ENCODE measurements at places on chromosomes 4 and X.
A peak's percentile ranks its signal among the peaks of the same experiment; 100 is the strongest.

DNA sequence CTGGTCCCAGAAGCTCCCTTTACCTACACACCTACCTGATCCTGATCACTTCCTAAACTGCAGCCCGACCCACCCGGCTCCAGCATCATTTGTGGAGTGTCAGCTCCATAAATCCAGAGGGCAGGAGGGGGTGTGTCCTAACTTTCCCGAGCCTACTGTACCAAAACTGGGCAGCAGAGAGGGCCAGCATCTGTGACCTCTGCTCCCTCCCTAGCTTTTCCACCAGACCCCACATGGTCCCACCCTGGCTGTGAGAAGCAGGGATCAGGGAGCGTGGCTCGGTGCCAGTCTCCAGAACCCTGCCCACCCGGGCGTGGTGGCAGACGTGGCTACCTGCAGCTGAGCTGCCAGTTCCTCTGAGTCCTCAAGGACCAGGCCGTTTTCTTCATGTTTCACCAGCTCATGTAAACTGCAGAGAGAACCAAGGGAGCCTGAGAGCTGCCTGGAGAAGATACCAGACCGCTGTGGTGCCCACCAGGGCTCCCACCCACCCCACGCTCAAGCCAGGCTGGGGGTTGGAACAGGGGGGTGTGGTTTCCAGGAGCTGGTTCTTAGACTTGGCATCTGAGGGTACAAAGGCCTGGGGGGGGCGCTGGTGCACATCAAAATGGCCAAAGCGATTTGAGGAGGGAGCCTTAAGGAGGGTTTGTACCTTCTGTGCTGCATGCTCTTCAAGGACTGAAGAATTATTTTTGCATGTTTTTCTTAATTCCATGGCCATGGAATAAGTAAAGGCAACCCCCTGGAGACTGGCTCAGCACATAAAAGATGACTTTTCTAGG, 76.7 kb upstream of the DRD5 start:
- no peak for DNase-seq

GRCh38 chr4:16386711-16387320, 160.5 kb upstream of the TAPT1 start:
- DNase-seq = no peak

DNA sequence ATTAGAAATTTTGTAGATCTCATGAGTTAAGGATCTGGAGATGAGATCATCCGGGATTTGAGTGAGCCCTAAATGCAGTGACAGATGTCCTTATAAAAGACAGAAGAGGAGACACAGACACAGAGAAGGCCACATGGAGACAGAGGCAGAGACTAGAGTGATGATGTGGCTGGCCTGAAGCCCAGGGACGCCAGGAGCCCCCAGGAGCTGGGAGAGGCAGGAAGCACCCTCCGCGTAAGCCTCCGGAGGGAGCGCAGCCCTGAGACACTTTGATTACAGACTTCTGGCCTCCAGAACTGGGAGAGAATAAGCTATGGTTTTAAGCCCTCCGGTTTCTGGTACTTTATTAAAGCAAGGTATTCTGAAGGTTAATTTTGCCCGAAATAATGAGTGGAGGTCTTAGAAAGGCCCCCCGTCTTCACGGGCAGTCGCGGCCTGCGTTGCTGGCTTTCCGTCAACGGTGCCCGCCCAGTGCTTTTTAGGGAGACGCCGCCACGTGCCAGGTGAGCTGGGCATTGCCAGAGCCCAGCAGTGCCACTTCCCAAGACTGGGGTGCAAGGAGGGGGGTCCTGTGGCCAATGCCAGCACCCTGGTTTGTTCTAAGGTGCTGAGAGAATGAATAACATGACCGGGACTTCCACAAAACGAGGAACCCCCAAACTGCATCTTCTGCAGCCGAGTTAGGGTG, 8.1 kb downstream of the DHRSX start:
- no peak for DNase-seq

DNA sequence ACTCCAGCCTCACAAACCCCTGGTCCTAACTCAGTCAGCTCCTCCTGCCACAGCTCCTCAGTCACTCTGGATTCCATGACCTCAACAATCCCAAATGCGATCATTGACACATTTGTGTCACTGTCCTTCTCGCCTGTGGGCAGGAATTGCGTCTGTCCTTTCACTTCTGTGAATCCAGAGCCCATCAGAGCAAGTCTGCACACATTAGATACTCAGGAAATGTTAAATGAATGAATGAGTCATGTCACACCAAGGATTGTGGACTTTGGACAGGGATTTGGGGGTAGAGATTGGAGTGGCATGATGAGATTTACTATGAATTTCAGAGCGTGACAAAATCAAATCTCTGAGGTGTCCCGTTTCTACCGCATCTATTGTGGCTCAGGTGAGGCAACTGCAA, 11.8 kb upstream of the CLDN24 start:
- no peak for DNase-seq

GRCh38 chr4:148044089-148044911, 312.4 kb downstream of the ARHGAP10 start:
- no peak for DNase-seq

- DNase-seq = no peak
Measured at GRCh38 chr4:146178126-146178525, 2.6 kb downstream of the LSM6 start.

DNA sequence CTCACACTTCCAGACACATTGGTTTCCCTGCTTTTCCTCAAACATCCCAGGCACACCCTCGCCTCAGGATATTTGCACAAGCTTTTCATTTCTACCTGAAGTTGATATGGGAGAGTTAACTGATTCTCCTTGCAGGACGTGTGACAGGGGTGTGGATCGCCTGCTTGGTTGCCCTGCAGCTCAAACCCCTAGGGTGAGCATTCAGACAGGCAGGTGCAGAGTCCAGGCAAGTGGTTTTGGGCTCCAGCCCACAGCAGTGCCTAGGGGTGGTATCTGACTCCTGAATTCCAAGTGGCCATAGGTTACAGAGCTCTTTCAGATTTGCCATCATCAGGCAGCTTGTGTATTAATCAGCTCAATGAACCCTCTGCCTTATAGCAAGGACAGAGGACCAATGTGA, 1104.2 kb upstream of the IGFBP7 start:
- DNase-seq = no peak

GRCh38 chr4:27090406-27090805, 229.8 kb downstream of the STIM2 start:
- DNase-seq = no peak

GRCh38 chrX:40096395-40097091, 1.2 kb downstream of the BCOR start:
- DNase-seq = peak; percentile 22

DNA sequence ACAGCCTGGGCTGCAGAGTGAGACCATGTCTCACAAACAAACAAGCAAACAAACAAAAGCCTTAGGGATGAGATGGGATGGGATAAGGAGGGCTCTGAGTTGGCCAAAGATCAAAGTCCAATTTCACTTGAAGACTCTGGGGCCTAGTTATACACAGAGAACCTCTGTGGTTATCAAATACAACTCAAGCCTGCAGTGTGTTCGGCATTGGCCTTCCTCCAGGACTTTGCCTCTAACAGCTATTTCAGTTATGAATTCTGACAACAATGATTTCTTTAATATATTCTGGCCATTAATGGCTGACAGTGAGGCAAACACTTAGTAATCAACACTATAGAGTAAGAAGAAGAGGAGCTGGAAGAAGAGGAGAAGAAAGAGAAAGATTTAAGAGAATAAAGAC, 171.1 kb downstream of the PDGFRA start:
- DNase-seq = no peak

- DNase-seq = no peak
Measured at GRCh38 chrX:31819455-31819854, 747.6 kb upstream of the FTHL17 start.

GRCh38 chrX:41389311-41389888, 55.4 kb downstream of the DDX3X start:
- DNase-seq = no peak

DNA sequence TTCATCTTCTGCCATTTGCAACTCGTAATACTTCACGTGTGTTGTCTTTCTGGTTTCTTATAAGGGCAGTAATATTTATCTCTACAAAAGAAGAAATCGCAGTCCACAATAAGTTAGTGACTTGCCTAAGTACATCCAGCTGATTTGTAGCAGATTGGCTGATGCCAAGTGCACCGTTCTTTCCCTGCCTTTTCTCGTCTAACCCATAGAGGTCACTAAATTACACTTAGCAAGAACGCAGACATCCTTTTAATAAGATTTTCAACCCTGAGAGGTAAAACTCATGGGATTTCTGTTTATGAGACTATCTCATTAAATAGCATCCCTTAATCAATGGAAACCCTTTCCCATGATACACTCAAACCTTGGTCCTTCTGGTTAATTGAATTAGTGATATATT, 408.6 kb upstream of the ACTRT1 start:
- DNase-seq = no peak

DNA sequence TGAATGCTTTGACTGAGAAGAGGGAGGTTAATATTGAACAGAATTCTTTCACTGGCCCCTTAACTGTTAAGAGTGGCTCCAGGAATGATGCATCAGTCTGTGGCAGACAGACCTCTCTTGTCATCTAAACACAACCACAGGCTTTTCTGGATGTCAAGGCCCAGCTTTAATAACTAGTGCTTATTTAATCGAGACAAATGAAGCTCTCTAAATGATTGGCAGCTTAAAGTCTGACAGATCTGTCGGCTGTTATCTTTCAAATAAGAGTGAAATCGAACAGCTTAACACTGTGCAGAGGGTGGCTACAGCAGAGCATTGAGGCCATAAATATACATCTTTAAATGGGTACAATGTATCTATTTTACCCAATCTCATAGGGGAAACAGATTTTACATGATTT, 500.8 kb upstream of the PABPC4L start:
- no peak for DNase-seq

- no peak for DNase-seq
Measured at GRCh38 chr4:7585768-7586167, 151.0 kb upstream of the PSAPL1 start.

DNA sequence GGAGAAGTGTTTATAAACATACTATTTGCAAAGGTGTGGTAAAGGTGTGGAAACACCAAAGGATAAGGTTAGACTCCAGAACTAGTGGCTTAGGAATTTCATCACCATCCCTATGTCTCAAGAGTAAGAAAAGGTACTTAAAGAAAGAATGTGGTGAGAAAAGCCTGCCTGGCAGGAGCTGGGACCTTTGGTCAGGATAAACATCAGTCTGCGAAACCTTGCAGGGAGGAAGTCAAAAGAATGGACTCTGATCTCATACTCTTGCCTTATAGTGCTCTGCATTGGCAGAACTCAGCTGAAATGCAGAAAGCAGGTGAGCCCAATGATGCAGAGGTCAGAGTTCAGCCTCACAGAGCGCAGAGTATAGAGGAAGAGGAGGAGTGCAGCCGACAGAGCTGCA, 97.2 kb upstream of the NR3C2 start:
- DNase-seq = no peak

DNA sequence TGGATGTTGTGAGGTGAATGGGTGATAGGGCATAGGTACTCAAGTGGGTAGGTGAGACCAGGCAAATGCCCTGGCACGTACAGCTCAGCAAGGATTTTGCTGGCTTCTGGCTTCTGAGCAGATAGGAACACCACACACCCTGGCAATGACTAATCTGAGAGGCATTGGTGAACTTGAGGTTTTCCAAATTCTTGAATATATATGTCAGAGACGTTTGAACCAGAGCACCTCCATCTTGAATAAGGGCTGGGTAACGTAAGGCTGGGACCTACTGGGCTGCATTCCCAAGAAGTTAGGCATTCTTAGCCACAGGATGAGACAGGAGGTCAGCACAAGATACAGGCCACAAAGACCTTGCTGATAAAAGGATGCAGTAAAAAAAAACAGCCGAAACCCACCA, 204.5 kb downstream of the NLGN4X start:
- DNase-seq = no peak

DNA sequence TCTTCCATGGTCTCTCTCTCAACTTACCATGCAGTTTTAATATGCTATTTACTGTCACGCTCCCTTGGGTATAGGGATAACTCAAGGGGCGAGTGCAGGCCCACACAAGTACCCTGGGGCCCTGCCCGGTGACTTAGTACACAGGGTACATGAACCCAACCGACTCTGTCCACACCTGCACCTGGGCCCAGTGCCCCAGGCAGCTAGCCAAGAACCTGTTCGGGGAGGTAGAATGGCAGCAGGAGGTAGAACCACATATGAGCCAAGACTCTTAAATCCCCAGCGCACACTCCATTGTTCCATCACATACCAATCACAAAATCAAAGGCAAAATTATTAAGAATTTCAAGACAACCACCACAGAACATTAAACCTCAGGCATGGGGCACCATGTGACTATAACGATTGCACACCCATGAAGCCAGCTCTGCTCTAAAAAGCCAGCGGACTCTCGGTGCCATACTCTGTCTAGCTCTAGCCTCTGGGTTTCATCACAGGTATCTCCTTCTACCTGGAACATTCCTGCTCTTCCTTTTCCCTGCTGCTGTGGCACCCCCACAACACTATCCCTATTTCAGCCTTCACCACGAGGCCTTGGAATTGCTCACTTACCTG, 14.6 kb downstream of the PHF8 start:
- DNase-seq = no peak

- peak; percentile 36 for DNase-seq
Measured at GRCh38 chrX:22135994-22136684, 104.0 kb downstream of the PHEX start.

DNA sequence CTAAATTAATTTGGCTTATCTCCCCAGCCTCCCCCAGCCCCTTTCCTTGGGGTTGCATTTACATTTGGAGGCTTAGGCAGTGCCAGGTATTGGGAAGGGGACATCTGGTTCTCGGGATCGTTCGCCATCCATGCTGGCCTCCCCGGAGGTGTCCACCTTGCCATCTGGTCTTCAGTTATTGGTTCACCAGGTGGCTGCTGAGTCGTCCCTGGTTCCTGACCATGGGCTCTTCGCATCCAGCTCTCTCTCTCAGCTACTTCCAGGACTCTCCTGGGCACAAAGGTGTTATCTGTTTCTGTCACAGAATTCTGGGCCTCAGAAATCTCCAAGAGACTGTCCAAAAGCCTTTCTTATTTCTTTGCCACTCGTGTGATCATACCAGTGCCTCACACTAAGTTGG, 75.4 kb upstream of the SCOC start:
- no peak for DNase-seq

DNA sequence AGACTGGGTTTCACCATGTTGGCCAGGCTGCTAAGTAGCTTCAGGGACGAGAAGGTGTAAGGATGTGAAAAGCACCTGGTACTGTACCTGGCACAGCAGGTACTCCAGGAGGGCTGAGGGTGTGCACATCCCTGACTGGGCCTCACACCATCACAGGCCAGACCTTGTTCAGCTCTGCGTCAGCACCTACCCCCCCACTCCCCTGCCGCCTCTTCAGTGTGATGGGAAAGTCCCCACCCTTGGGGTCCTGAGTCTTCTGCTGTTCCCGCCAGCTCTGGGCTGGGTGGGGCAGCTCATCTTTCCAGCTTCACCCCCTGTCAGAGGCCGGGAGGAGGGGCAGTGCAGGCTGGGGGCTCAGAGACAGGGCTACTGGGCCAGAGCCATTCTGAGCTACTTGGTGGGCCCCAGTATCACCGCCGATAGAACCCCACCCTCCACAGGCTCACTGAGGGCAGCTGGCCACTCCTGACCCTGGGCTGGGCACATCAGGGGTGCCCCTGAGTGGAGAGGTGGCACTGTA, 6.7 kb upstream of the SH3BP2 start:
- DNase-seq = no peak

DNA sequence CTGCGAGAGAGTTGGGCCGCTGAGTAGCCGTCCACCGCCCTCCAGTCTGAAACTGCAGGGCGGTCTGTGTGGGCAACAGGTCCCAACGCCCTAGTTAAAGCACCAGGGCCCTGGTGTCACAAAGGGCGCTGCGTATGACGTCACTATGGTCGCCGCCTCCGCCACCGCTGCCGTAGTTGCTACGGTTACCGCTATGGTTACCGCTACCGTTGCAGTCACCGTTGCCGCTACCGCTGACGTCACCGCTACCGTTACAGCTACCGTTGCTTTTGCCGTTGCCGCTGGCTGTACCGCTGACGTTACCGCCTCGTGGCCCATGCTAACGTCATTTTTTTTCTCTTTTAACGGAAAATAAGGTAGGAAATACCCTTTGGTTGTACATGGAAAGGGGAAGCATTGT, at the start of gene PPP1R2C:
Gene PPP1R2C (minus strand): TSS at position 68 of the 400 bp plus-strand sequence. CDS start 84 bp downstream, outside the sequence.
- no peak for DNase-seq

Data from hematopoietic multipotent progenitor cell treated with erythropoietin and hydrocortisone succinate and interleukin-3 and kit ligand, for 8 days (in vitro differentiated cells).